Activated naive CD4-positive, alpha-beta T cell treated with anti-CD3 and anti-CD28 coated beads for 36 hours (primary cell): ENCODE measurements at places on chromosomes 3 and 15. TPM values are rescaled to one million over a fixed set of nuclear protein-coding genes. Genes with fewer than 3 reads are reported as not detected.

DNA sequence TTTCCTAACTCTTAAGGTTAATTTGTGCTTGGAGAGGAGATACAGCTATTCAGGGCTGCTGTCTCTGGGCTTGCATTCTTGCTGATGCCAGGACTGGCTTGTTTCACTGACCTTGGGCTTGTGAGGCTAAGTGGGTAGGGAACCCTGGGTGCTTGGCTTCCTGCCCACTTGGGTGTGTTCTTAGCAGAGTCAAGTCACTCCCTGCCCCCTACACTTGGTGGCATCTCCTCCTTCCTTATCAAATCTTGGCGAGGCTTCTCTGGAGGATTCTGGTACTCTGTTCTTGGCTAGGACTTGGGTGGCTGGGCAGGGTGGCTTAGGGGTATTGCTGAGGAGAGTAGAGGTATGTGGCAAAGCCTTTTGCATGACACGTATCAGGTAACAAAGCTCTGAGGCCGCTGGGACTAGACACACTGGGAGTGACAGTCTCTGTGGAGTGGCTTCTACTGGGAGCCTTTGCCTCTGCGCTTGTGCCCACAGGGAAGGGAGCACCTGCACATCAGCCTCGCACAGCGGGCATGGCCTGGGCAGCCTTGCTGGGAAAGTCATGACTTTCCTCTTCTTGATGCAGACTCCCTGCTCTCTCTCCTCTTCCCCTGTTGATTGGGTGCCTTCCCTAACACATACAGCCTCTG lies 41.8 kb downstream of the CHCHD6 start:
- peaks cover 12% of the 10 kb centered on the region for H3K36me3 ChIP-seq
- DNase-seq, result no peak
- H3K27ac ChIP-seq, result no peak overlapping the region
- H3K4me1 ChIP-seq, result peaks cover 2% of the 10 kb centered on the region

DNA sequence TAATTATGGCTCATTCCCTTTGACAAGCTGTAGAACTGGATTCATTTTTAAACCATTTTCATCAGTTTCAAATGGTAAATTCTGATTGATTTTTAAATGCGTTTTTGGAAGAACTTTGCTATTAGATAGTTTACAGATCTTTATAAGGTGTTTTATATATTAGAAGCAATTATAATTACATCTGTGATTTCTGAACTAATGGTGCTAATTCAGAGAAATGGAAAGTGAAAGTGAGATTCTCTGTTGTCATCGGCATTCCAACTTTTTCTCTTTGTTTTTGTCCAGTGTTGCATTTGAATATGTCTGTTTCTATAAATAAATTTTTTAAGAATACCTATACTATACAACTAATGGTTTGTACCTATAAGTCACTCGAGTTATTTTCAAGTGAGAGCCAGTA lies 62.7 kb downstream of the PXYLP1 start:
- peaks cover 5% of the 10 kb centered on the region for H3K36me3 ChIP-seq
- H3K4me1 ChIP-seq, result peaks cover 17% of the 10 kb centered on the region
- no peak for DNase-seq
- H3K4me3 ChIP-seq, result peak overlapping the region; percentile 52

- no peaks in the 10 kb centered on the region for H3K4me1 ChIP-seq
- H3K4me3 ChIP-seq, result no peak overlapping the region
- no peak for DNase-seq
- no peaks in the 10 kb centered on the region for H3K36me3 ChIP-seq
Observed at GRCh38 chr3:41088882-41089281, 110.4 kb upstream of the CTNNB1 start.

DNA sequence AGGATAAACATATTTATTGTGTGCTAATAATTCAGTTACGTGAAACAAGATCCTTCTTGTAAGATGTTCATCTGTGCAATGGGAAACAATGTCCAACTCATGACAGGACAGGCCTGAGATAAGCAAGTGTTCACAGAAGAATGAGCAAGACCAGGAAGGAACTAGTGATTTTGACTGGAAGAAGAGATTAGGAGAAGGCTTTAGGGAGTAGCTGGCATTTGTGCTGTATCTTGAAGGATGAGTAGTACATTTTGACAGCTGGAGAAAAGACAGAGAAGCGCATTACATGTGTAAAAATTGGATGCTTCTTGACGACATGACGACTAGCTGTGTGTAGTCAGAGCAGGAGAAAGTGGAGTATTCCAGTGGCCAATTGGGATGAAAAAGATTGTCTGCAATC lies 48.4 kb downstream of the GBE1 start:
- DNase-seq, result no peak
- H3K4me3 ChIP-seq, result no peak overlapping the region
- no peak overlapping the region for H3K27ac ChIP-seq
- H3K36me3 ChIP-seq, result peaks cover 4% of the 10 kb centered on the region
- no peaks in the 10 kb centered on the region for H3K27me3 ChIP-seq

DNA sequence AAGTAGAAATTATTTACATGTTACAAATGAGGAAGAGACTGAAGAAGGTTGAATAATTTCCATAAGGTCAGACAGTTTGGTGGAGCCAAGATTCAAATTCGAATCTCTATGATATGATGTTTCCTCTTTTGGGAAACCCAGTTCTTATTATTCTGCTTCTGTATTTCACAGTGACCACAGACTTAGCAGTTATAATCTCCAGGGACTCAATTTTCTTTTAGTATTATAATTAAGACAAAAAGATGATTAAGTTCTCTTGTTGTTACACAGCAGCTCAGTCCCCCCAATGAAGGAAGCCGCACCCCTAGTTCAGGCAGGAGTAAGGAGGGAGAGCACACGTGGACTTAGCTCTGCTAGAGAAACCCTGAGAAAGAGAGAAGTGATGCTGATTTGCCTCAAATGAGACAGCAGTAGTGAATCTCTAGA lies 130.6 kb downstream of the CCNL1 start:
- no peaks in the 10 kb centered on the region for H3K36me3 ChIP-seq
- no peaks in the 10 kb centered on the region for H3K4me1 ChIP-seq
- H3K27ac ChIP-seq, result no peak overlapping the region
- peaks cover 19% of the 10 kb centered on the region for H3K27me3 ChIP-seq
- no peak overlapping the region for H3K4me3 ChIP-seq
- no peak for DNase-seq

GRCh38 chr3:193902607-193903511 lies 233.1 kb upstream of the HES1 start:
- peaks cover 5% of the 10 kb centered on the region for H3K27me3 ChIP-seq
- H3K36me3 ChIP-seq, result no peaks in the 10 kb centered on the region
- no peak overlapping the region for H3K27ac ChIP-seq
- H3K4me1 ChIP-seq, result no peaks in the 10 kb centered on the region
- H3K4me3 ChIP-seq, result no peak overlapping the region

DNA sequence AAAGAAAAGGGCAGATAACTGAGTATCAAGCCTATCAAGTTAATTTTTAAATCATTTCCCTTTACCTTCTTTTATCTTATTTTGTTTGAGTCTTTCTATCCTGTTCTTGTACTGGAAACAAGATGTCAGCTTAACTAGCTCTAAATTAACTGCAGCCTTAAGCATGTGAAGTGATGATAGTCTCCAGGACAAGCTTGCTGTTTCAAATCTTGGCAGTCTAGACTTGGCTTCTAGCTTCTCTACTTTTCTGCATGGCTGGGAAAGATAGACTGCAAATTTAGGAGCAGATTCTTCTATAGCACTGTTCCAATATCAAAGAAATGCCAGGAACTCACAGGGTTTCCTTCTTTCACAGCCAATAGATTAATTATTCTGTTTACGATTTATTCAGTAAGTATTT lies 1034.4 kb downstream of the TUSC7 start:
- no peak overlapping the region for H3K4me3 ChIP-seq
- H3K27ac ChIP-seq, result no peak overlapping the region
- H3K4me1 ChIP-seq, result no peaks in the 10 kb centered on the region
- H3K36me3 ChIP-seq, result no peaks in the 10 kb centered on the region

GRCh38 chr3:12234192-12234591 lies 54.7 kb upstream of the PPARG start:
- no peaks in the 10 kb centered on the region for H3K36me3 ChIP-seq
- DNase-seq, result no peak
- peaks cover 25% of the 10 kb centered on the region for H3K27me3 ChIP-seq
- H3K27ac ChIP-seq, result no peak overlapping the region
- H3K4me1 ChIP-seq, result peaks cover 12% of the 10 kb centered on the region

Gene CCDC33
- not detected for total RNA-seq

Gene SUSD5
- total RNA-seq, result not detected

Gene TTC14
- 52.4 TPM for total RNA-seq

Gene TRNT1
- 42.3 TPM for total RNA-seq

Gene ZDHHC19
- total RNA-seq, result not detected
